ENCODE measurements at places on chromosomes 12 and 14.

GRCh38 chr12:124174451-124175348, 120.2 kb upstream of the RFLNA start:
- DNase-seq, result peak; percentile 55

DNA sequence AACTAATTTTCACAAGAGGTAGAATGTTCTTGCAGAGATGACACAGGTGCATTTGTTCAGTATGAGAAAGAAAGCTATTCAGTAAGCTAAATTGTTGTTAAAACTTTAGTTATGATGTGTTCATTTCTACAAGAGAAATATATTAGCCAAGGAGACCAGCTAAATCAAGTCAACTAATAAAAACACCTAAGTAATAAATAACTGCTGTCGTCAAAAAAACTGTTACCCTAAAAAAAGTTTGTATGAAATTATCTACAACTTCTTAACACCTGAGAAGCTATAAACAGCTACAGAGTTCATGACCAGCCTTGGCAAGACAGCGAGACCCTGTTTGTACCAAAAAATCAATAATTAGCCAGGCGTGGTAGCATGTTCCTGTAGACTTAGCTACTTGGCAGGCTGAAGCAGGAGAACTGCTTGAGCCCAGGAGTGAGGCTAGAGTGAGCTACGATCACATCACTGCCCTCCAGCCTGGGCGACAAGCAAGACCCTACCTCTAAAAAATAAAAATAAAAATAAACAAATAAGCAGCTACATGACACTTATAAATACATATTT, 67.6 kb upstream of the AP4S1 start:
- DNase-seq, result no peak

DNA sequence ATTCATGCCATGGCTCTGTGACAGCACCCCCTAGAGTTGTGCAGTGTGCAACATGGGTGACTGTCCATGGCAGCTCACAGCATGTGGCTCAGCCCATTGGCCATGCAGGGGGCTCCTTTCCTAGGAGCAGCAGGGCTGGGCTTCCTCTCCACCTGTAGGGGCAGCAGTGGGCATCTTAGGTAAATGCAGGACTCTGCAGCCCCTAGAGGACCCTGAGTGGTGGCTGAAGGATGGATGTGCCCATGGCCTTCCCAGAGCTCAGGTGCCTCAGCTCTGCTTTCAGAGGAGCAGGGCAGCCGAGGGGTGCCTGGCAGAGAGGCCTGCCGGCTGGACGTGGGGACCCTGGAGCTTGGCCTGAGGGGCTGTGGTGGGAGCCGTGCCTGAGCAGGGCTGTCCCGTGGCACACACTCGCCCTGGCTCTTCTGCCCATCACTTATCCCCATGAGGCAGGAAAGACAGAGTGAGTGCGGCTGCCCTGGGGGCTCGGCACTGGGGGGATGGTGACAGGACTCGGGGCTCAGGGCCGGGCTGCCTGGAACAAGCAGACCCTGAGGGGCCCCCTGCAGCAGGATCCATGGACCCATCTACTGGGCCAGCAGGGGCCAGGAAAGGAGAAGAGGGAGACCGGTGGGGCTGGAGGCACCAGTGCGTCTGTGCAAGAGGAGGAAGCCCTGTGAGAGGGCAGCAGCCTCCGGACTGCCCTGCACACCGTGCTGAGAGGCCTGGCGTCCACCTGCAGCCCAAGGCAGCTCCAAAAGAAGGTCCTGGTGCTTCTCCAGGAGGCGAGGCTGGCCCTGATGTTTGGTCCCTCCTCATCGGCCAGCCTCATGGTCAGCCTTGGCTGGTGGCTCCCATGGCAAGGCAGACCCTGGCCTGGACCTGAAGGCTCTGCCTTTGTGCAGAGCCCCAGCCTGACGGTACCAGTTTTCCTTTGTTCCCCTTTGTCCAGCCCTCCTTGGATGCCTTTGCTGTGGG, 7.6 kb downstream of the ADSS1 start:
- no peak for DNase-seq

DNA sequence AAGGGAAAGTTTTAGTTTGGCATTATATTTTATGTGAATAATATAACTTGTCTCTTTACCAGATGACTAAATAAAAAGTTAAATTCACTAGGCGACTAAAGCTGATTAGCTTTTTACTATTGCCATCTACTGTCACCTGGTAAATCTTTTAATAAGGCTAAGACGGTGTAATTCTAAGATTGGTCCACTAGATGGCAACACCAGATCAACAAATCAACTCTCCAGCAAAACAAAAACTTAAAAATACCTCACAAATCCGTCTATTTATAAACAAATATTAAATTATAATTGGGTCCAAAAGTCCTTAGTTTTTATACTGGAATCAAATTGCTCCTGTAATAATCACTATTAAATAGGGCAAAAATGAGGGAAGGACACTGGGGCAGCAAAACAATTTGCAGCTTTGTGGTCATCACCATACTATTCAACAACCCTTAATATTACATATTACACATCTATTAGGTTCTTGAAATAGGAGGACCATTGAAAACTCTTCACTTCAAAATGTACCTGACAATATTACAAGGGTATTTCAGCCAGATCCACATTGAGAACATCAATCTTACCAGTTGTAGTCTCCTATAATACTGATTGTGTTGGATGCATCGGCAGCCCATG, 47.9 kb downstream of the GALC start:
- peak; percentile 73 for DNase-seq

DNA sequence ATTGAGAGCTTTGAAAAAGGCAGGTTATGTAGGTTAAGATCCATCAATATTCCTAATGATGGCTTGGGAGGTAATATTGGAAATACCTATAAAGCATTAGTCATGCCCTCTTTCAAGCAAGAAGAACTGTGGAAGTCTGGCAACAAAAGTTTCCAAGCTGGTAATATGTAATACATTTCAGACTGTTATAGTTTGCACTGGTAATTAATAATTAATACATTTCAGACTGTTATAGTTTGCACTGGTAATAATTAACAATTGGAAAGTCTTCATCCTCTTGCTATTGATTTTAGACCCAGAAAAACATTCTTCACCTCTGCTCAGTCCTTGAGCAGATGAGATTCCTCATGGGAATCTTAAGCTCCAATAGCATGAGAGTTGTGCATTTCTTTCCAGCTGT, 29.0 kb upstream of the WDR89 start:
- DNase-seq, result no peak

DNA sequence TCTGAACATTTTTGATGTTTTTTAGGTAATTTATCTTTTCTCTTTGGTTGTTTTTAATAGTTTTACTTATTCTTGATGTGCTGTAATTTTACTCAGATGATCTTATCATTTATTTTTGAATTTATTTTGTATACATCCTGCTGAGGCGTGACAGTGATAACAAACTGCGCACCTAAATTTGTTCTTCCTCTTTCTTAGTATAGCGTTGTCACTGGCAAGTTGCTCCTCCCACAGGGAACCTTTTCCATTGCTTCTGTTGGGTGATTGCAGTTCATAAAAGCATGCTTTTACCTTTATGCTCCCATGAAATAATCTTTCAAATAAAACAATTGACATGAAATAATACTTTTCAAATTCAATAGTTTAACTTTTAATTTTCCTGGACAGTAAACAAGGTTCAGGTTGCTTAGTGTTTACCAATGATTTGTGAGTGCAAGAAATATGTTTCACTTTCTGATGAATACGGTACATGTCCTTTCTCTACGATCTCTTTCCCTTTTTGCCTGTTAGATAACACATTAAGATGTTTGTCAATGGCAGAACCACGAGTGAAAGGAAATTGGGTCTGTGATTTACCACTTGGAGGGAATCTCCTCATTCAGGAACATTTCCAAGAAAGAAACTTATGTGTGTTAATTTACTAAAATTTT, 223.3 kb downstream of the CCDC91 start:
- DNase-seq, result no peak

DNA sequence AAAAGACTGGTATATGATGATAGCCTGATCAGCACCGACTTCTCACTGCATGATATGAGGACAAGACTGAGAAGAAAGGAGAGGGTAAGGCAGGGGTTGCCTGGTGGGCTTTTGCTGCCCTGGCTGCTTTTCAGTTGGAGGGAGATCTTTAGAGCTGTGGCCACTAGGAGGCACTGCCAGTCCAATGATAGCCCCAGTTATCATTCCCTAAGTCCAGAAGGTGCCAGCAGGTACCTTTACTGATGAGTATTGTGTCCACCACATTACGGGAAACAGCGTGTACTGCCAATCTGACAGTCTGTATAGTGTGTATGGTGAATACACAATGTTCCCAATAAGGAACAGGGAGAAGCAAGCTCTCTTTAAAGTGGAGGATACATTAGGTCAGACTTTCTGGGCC, 55.8 kb upstream of the CCDC175 start:
- DNase-seq, result peak; percentile 24

GRCh38 chr14:22885975-22886374, 3.0 kb downstream of the REM2 start:
- DNase-seq, result no peak

- DNase-seq, result no peak
These were observed 21.0 kb downstream of the ALX1 start for GRCh38 chr12:85301051-85301450.

DNA sequence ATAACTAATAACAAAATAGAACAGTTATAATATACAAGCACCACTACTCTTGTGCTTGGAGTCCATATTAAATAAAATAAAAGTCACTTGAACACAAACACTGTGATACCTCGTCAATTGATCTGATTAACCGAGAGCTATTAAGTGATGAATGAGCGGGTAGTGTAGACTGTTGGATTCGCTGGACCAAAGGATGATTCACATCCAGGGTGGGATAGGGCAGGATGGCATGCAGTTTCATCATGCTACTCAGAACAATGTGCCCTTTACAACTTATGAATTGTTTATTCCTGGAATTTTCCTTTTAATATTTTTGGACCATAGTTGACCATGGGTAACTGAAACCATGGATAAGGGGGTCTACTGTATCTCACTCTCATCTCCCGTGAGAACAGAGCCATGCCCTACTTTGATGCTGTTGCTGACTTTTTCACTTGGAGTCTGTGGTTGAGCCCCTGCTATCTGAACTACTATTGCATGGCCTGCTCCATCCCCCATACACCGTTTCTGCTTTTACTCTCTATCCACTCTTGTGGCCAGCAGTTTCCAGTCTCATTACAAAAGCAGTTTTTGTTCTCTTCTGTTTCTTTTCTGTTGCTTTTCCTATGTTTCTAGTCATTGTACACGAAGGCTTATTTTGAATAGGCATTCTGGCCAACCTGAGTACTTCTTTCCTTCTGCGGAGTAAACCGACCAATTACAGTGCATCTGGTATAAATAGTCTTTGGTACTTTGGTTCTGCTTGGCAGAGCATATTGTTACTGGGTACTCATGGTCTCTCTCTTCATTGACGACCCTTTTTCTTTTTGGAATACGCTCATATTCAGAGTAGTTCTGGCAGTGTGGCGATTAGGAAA, 12.2 kb downstream of the TMTC2 start:
- peak; percentile 32 for DNase-seq

- DNase-seq, result peak; percentile 64
These were observed 9.6 kb downstream of the GSG1 start for GRCh38 chr12:13093848-13094220.

GRCh38 chr12:53579545-53579955, 46.6 kb downstream of the ATF7 start:
- DNase-seq, result no peak

DNA sequence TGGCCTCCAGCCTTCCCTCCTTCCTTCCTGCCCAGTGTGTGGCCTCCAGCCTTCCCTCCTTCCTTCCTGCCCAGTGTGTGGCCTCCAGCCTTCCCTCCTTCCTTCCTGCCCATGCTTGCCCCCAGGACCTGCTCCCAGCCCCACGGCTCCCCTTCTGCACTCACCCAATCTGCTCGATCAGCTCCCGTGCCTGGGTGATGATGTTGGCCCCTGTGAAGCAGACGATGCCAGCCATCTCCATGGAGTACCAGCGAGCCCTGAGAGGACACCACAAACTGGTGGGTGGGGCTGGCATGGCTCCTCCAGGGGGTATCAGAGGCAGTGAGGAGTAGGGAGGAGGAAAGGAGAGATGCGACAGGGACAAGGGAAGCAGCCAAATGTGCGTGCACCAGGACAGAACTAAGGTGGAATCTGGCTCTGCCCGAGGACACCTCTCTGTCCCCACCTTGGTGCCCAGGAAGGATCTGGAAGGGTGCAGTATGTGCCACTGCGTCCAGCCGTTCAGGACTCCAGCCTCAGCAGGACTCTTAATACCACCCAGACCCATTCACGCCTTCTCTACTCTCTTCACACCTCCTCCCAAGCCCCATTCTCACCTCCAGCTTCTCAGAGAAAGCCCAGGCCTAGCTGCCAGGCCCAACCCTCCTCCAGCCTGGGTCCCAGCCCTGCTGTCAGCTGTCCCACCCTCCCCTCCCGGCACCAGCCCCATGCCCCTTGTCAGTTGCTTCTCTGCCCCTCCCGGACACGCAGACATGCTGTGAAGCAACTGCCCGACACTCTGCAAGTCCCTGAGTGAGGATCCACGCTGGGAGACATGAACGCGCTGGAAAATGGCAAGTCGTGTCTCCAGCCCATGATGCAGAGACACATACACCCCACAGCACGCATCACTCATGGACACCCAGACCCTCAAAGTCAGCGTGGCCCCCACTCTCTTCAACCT, 22.7 kb downstream of the POLE start:
- DNase-seq, result no peak

DNA sequence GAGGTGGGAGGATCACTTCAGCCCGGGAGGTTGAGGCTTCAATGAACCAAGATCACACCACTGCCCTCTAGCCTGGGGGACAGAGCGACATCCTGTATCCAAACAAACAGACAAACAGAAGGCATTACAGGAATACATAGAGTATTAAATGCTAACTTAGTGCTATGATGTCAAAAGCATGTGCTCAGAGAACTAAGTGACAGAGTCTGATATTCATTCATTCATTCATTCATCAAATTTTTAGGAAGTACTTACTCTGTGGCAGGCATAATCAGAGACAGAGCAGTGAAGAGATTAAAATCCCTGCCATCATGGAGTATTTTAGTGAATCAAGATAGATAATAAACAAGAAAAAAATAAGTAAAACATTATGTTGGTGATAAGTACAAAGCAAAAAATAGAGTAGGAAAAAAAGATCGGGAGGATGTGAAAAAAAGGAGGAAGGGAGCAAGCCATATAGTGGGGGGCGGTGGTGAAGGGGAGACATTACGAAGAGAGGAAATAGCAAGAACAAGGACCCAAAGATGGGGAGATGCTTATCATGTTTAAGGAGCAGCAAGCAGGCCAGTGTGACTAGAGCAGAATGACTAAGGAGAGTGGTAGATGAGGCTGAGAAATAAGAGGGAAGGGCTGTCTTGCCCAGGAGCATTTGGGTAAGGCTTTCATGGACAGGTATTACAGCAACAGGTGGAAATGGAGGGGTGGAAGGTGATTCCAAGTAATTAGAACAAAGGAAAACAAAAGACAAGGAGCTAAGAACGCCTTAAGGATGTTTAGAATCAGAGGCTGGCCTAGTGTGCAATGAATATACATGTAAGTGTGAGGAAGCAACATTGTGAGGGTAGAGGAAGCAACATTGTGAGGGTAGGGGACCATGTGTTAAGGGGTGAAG, 2.8 kb downstream of the MAP4K5 start:
- DNase-seq, result no peak

GRCh38 chr14:25102788-25103187, 52.8 kb upstream of the STXBP6 start:
- DNase-seq, result no peak

GRCh38 chr12:67704071-67704470, 55.5 kb downstream of the DYRK2 start:
- no peak for DNase-seq
